ENCODE measurements at places on chromosomes 3 and 15. TPM values are rescaled to one million over a fixed set of nuclear protein-coding genes. Genes with fewer than 3 reads are reported as not detected.

DNA sequence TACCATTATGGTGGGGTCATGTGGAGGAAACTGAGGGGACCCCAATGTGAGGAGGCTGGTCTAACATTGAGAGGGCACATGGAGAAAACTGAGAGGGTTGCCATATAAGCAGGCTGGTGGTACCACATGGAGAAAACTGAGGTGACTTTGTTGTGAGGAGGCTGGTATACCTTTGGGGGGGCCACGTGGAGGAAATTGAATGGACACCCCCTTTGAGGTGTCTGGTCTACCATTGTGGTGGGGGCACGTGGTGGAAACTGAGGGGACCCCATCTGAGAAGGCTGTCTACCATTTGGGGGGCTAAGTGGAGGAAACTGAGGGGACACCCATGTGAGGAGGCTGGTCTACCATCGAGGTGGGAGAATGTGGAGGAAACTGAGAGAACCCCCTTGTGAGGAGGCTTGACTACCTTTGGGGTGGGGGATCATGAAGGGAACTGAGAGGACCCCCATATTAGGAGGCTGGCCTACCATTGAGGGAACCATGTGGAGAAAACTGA lies 163.8 kb downstream of the FBLN2 start:
- DNase-seq = no peak

DNA sequence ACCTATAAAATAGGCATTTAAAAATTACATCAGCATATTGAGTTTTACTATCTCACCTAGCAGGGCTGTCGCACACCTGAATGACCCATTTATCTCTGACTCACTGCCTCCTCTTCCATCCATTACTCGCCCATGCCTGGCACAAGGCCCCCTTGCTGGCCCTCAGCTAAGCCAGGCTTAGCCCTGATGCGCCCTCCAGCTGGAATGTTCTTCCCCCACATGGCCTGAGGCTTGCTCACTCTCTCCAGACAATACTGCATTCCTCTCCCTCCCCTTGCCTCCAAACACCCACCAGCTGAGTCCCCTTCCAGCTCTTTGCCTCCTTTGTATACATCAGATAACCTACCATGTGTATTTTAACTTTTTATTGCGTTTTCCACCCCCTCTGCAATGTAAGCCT lies 7.2 kb downstream of the SH3BP5 start:
- no peak for DNase-seq

GRCh38 chr15:74378848-74379247 lies 11.4 kb upstream of the CYP11A1 start:
- no peak for DNase-seq

GRCh38 chr3:187434524-187434923 lies 66.3 kb downstream of the RTP4 start:
- DNase-seq = no peak

DNA sequence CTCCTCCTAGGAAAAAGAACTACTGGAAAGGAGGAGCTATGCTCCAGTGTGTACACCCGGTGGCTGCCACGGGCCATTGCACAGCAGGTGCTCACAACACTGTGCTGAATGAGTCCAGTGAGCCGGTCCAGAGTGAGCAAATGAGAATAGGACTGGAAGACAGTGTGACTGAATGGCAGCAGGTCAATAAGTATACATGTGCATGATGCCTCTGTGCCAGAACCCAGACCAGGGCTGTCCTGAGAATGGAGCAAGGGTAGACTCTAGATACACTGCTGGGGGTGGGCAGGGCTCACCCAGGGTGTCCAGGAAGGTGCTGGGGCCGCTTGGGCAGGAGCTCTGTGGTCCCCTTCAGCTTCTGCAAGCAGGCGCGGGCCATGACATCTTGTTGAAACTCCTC lies 8.3 kb downstream of the POLG start:
- no peak for DNase-seq

- DNase-seq = no peak
Observed at GRCh38 chr3:58148049-58148448, 62.7 kb downstream of the DNASE1L3 start.

GRCh38 chr3:161126495-161126894 lies 21.3 kb upstream of the B3GALNT1 start:
- DNase-seq = no peak

DNA sequence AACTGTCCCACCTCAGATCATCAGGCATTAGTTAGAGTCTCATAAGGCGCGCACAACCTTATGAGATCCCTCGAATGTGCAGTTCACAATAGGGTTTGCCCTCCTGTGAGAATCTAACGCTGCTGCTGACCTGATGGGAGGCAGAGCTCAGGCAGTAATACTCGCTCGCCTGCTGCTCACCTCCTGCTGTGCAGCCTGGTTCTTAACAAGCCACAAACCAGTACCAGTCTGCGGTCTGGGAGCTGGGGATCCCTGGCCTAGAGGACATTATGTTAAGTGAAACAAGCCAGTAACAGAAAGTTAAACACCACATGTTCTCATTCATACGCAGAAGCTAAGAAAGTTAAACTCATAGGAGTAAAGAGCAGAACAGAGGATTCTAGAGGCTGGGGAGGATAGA lies 47.0 kb downstream of the MAP3K13 start:
- no peak for DNase-seq

- DNase-seq = peak; percentile 16
Observed at GRCh38 chr3:182710557-182711157, 82.6 kb upstream of the ATP11B start.

DNA sequence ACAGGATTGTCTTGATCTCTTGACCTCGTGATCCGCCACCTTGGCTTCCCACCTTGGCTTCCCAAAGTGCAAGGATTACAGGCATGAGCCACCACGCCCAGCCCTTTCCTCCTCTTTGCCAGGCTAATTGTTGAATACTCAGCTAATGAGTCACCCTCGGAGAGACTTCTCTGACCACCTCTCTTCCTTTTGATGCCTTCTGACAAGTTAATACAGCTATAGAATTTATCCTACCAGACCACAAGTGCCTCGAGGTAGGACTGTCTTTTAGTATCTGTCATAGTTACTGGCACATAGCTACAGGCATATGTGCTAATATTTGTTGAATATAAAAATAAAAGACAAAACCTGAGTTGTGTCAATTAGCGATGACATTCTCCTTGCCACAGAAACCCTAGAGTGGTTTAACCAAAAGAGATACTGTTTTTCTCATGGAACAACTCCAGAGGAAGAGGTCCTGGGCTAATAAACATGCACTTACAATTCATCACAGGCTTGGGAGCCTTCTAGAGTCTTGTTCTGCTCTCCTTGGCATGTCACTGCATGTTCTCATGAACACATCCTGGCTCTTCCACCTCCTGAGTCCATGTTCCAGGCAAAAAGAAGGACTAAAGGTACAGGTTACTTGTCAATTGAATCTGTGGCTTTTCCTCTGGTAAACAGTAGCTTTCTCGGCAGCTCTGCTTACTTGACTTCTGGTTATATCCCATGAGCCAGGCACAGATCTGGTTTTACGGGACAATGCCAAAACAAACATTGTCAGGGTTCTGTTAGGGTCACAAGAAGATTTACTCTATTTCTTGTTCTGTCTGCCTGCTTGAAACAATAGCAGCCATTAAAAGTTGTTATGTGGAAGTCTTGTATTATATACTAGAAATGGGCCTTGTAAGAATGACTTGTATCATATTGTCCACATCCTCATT lies 332.3 kb downstream of the THSD4 start:
- no peak for DNase-seq

DNA sequence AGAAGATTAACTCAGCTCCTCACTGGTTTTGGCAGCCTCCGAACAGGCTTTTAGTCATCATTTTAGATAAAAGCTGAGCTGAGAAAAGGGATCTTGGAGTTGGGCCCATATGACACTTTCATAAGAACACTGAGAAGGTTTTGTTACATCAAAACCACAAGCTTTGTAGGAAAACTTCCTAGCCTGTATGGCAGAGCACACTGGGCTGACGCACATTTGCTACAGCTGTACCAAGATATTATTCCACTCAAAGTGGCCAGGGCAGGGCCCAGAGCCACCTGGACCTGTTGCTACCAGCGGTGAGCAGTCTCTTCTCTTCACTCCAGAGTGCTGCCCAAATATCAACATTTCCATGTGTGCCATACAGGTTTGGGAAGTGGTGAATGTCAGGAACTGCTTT lies 160.5 kb upstream of the CCDC54 start:
- no peak for DNase-seq

DNA sequence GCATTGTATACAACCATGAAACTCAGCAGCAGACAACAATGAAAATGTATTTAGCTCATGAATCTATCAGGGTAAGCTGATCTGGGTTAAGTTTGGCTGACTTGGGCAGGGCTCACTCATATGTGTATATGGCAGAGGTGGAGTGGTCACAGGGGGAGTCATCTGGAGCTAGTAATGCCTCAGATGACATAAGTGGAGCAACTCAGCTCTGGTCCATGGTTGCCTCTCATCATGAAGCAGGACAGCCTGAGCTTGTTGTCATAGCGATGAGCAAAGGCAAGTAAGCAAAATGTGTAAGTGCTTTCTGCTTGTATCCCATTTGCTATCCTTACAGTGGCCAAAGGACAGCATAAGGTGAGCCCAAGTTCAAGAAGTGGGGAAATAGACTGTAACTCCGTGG lies 64.5 kb downstream of the ALCAM start:
- no peak for DNase-seq

DNA sequence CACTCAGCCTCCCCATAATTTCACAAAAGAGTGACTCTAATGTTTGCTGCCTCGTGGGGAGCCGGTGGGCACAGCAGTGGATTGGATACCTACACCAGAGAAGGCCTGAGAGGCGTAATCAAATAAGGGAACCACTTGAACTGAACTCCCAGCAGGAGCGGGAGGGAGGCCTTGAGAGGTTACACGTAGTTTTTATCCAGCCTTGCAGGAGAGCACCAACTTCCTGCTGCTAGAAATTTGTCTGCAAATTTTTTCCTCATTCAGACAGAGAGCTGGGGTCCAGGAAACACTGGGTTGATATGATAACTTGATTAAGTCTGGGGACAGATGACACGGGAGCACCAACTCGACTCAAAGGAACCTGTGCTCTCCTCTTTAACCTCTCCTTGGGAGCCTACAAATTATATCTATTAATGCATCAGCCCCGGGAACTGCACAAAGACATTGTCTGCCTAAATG lies 69.8 kb downstream of the HES1 start:
- no peak for DNase-seq

GRCh38 chr3:150511122-150511821 lies 35.0 kb downstream of the SERP1 start:
- no peak for DNase-seq

DNA sequence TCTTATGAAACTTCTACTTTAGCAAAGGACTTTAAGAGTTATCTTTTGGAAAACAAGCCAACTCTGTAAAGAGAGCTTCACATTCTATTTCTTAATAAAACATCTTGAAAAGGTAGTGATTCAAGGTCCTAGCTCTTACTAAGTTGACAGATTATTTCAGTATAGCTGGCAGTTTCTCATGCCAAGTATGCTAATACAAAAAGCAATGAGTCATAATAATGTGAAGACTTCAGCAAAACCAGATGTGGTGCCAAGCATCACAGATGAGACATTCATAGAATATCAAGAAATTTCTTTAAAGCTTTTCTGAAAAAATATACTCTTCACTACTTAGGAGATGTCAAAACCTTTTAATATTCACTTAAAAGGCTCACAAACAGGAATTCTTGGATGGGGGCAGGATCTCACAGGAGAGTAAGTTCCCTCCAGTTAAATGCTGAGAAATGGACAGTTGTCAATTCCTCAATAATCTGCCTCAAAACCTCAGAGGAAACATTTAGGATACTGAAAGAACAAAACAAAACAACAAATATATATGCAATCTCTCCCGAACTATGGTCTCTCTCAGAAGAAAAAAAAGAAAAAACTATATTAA lies 45.6 kb downstream of the DCBLD2 start:
- DNase-seq = no peak

DNA sequence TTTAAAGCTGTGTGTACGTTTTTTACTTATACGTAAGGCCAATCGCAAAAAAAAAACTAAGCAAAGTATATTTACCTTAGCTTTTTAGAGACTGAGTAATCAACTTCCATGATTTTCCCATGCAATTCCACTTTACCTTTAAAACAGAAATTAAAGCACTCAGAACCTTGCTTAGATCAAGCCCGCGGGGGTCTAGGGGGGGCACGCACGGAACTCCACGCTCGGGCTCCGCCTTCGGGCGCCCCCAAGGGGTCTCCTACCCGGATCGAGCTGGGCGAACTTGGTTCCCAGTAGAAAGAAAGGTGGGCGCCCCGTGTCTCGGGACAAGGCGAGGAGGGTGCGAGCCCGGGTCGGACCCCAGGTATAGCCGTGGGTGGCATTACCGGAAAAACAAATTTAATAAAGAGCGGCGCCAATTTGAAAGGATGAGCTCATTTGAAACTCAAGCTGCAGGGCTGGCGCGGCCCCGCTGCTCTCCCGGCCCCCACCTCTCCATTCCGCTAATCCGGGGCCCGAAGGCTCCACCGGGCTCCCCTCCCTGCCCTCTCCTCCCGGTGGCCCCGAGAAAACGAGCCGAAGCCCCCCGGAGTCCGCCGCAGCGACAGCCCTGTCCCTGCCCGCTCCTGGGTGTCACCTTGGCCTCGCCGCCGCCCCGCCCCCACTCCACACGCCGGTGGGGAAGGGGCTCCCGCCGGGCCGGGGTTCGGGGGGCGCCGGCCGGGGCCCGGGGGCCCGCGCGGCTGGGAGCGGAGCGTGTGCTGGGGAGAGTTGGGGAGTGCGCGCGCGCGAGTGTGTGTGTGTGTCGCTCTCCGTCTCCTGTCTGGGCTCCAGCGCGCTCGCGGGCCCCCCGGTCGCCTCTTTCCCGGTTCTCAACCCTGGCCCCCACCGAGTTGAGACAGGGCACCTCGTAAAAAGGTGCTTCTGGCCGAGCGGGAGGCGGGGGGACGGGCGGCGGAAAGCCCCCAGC lies 1.5 kb downstream of the IGF2BP2 start:
- no peak for DNase-seq

DNA sequence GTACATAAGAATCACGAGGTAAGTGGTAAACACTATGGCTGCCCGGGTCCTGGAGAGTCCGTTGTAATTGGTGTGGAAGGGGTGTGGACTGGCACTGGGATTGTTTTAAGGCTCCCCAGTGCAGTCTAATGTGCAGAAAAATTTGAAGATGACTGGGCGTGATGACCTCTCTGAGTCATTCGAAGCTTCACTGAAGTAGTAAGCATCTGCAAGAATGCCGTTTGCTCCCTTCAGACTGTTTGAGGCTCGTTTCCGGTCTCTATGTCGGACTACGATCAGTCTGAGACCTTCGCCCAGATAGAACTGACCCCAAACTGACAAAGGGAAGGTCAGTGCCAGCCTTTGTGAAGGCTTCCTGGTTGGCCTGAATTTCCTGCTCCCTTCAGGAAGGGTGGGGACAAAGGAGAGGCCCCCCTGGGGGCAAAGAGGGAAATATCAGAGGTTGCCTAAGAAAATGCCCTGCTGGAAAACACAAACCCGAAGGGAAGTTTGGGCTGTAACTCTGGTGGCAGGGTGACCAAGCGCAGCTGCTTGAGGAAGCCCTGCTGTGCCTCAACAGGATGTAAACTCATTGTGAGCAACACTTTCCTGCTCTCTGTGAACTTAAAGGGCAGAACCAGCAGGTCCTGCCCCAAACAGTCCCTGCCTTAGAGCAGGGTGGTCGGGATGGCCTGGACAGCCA lies 34.6 kb downstream of the BTD start:
- DNase-seq = no peak

GRCh38 chr15:58926823-58927222 lies 6.7 kb downstream of the SLTM start:
- DNase-seq = no peak

GRCh38 chr3:50627407-50628051 lies 10.6 kb downstream of the MAPKAPK3 start:
- DNase-seq = no peak

The GOLGA8J gene
- total RNA-seq = not detected

The CCDC39 gene
- total RNA-seq = not detected

The CFAP161 gene
- not detected for total RNA-seq

The BUB1B gene
- 63.5 TPM for total RNA-seq

The CASR gene
- not detected for total RNA-seq

The DNASE1L3 gene
- 0.55 TPM for total RNA-seq

The HSPBAP1 gene
- total RNA-seq = 5.1 TPM

The CAMKV gene
- total RNA-seq = 0.13 TPM

The OR5K2 gene
- total RNA-seq = not detected

The NPAP1 gene
- not detected for total RNA-seq

Measured in HepG2 (cell line).